Astrocyte of the spinal cord (primary cell): ENCODE measurements at places on chromosomes 16 and 17.

DNA sequence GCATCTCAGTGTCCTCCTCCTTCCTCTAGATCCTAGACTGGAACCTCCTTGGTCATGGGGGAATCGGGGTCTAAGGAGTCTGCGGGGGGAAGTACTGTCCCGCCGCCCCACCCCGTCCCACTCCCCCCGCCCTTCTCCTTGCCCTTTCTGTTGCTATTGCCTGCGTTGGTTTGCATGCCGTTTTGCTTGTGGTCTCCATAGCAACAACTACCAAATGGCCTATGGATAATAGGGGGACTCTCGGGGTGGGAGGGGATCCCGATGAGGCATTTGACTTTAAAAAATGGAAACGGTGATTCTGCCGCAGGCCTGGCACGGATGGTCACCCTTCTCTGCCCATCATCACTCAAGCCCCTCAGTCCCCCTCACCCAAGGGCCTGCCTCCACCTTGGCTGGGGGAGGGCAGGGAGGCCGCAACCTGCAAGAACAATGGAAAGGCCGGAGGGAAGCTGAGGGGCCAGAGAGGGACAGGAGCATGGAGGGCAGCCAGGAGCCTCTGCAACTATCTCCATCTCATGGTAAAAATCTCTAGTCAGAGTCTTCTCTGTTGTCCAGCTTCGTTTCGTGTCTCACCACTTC lies 231.4 kb upstream of the TNRC6C start:
- no peak for DNase-seq

GRCh38 chr17:8220783-8221662 lies 10.6 kb upstream of the AURKB start:
- DNase-seq: peak; percentile 94

DNA sequence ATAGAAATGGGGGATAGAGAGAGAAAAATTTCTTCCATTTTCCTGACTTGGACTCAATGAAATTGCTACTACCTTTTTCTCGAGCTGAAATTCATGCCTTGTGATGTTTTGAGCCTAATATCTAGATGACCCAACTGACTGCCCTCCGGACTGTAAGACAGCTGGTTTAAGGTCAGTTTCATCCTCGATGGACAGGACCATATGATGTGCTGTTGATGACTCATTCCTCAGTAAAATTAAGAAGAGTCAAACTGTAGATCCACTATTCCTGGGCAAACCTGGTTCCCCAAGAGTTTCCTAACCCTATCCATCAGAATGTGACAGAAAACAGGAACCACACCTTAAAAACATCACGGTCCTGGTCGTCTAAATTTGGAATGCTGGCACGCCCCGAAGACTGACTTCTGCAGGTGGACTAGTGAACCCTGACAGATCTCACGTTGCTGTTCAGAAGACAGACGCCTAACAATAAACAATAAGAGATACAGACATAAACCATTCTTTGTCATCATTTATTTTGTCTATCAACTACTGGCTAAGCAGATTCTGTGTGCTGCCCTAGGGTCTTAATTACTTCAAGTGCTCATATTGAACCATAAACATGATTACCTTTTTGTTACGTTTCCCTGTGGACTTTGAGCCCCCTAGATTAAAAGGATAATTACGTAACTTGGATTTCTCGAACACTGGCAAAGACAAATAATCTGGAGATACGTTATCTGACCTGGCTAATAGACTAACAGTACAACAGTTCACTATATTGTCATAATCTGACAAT lies 45.1 kb upstream of the NOS2 start:
- DNase-seq: no peak

- DNase-seq: no peak
These were observed 9.6 kb downstream of the STX1B start for GRCh38 chr16:31000671-31001382.

DNA sequence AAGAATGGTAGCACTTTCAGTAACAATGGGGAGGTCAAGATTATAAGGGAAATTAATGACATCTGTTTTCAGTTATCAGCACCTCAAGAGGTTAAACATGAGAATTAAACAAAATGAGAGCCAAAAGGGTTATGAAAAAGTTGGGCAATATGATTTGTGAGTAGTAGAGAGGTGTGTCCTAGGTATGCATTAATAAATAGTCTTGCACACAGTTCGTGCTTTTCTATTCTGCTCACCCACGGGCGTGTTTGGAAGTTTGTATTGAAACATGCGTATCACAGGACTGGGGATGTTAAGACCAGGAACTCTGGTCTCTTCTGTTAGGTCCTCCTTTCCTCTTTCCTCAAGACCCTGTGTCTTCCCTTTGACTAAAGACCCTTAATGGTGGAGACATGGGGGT lies 6.0 kb downstream of the BPTF start:
- DNase-seq: no peak

DNA sequence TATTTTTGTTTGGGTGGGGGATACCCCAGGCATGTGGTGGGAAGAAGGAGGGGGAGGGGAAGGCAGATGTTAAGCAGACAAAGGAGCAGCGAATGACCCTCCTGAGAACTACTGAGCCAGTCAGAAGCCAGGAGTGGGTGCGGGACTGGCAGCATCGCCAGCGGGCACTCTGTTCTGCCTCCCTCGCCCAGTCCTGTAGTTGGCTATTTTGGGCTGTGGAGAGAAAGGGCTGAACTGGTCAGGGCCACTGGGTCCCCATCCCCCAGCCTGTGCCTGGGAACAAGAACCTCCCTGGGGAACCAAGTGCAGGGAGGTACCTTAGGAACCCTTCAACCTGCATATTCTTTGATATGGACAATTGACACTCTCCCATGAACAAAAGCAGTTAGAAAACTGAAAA lies 6.4 kb downstream of the LRRC3C start:
- no peak for DNase-seq

DNA sequence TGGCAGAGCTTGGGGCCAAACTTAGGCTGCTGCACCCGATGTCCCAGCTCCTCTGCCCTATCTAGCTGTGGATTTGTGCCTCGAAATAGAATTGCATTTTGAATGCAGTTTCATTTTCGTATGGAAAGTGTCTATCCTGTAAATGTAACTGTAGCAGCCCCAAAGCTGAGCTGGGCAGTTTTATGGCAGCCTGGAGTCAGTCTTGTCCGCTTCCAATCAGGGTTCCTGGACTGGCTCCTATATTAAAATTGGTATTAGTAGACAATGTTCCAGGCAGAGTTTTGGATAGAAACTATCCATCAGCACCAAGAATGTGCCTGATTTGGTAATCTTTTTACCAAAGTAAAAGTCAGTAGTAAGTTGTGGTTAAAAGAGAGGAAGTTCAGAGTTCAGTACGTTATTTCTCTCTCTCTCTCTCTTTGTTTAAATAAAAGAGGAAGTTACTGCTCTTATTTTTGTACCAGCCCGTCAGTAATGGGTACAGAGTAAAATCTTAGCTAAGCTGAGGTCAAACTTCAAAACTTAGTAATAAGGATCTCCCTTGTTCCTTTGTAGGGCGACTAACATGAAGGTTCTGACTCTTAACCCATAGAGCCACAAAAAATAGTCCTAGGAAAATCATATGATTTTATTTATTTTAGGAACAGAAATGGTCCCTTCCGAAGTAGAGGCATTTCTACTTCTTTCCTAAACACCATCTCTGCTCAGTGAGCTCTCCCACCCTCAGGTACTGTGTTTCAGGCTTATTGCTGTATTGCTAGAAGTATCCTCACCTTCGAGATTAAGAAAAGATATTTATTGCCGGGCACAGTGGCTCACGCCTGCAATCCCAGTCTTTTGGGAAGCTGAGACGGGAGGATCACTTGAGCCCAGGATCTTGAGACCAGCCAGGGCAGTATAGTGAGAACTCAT lies 28.0 kb downstream of the PRKCB start:
- no peak for DNase-seq

DNA sequence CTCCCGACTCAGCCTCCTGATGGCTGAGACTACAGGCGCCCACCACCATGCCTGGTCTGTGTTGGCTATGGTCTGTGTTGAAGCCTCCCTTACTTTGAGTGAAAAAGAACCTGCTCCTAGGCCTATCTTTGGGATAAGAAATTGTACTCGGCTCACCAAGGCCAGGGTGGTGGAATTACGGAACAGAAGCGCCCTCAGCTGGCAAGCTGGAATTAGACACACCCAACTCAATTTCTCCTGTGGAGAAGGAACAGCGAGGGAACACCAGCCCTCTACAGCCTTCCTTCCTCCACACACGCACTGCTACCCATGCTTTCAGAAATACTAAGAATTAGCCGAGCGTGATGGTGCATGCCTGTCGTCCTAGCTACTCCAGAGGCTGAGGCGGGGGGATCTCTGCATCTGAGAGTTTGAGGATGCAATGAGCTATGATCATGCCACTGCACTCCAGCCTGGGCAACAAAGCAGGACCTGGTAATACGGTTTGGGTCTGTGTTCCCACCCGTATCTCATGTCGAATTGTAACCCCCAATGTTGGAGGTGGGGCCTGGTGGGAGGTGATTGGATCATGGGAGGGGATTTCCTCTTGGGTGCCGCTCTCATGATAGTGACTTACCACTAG lies 40.1 kb upstream of the RBBP6 start:
- DNase-seq: no peak
